ENCODE measurements at places on chromosomes 11 and 22.

- no peak for DNase-seq
Observed at GRCh38 chr11:33747979-33748378, 11.8 kb upstream of the CD59 start.

DNA sequence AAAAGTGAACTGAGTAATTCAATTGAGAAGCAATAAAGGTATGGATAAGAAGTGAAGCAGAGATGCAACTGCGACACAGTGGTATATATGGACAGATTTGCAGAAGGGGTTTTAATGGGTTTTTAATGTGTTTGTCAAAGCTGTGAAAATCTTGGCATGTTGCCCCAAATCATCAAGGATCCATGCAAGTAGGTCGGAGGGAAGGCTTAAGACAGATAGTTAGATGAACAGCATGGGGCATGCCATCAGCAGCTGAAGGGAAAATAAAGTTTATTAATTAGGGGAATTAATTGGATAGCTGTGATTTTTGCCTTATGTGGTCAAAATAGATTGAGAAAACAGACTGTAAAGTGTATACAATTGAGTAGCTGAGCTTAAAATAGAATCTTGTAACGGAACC lies 840.1 kb downstream of the JRKL start:
- no peak for DNase-seq

DNA sequence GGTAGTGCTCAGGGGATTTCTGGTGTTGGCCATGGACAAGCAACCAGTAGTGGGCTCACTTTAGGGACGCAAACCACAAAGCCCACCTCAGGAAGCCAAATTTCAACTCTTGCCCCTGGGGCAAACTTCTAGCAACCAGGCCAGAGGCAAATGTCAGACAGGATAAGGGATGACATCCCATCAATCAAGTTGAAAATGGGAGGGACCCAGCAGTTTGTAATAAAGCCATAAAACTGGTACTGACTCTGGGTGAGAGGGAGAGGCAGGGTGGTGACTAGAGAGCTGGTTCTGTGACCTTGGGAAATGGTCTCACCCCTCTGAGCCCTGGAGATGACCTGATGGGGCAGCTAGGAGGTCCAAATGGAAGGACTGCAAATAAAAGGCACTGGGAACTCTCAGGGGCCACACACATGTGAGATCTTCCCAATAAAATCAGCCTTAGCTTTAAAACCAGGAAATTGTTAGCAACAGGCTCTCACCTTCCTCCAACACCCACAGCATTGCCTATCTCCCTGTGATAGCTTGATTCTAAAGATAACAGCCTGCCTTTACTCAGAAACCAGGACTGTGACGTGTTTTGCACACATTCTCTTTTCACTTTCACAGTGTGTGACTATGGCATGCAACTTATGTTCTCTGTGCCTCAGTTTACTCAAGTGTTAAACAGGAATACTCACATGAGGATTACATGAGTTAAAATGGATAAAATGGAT lies 6.4 kb upstream of the TBC1D10A start:
- DNase-seq = no peak

DNA sequence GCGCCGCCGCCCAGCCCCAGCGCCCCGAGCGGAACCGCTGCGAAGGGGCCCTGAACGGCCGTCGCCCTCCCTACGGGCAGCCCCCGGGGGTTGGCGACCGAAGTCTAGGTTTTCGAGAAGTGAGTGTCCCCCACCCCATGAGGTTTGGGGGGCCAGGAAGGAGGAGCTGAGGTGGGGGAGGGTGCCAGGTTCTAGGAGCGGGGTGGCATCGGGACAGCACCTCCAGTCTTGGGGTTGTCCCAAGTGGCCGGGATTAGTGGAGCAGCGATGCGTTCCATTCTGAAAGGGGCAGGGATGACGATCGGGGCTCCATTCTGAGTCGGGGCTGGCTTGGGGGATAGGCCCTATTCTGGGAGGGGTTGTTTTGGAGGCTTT lies 408 bp downstream of the PPP2R5B start:
- no peak for DNase-seq

GRCh38 chr11:64165842-64166635 lies at the start of gene MACROD1:
Gene MACROD1 (minus strand): TSS chr11:64166113. CDS start chr11:64165994, 119 bp downstream.
- DNase-seq = no peak

GRCh38 chr11:120398132-120398531 lies 61.9 kb downstream of the ARHGEF12 start:
- DNase-seq = no peak

GRCh38 chr22:33779243-33779642 lies 141.0 kb downstream of the LARGE1 start:
- no peak for DNase-seq

DNA sequence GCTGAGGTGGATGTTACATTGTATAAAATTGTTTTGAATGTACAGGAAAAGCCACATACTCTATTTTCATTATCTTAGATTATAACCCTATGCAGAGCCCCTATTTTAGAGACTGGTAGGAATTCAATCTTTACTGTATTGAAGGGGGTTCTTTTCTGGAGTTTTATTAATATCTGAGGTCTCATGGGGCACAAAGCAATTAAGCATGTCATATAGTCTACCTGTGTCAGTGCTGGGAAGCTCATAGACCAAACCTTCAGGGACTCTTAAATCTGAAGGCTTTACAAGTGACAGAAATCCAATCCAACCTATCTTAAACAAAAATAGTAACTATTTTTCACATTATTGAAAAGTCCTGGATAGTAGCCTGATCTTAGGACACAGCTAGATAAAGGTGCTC lies 733.7 kb downstream of the NELL1 start:
- no peak for DNase-seq

GRCh38 chr22:27800250-27801201 lies 1.0 kb downstream of the MN1 start:
- DNase-seq = no peak

DNA sequence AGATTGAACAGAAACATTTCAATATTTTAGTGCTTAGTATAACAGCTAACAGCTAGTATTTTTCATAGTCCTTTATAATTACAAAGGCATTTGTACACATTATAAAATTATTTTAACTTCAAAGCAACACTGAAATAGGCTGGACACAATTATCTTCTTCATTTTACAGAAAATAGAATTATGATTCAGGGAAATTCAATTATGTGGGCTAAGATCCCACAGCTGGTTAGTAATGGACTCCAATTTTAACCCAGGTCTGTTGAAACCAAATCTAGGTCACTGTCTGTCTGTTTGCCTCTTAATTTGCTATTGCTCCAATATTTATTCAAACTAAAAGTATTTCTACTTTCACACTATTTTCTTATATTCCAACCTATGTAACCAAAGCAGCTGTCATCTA lies 154.1 kb upstream of the CTSC start:
- DNase-seq = no peak

DNA sequence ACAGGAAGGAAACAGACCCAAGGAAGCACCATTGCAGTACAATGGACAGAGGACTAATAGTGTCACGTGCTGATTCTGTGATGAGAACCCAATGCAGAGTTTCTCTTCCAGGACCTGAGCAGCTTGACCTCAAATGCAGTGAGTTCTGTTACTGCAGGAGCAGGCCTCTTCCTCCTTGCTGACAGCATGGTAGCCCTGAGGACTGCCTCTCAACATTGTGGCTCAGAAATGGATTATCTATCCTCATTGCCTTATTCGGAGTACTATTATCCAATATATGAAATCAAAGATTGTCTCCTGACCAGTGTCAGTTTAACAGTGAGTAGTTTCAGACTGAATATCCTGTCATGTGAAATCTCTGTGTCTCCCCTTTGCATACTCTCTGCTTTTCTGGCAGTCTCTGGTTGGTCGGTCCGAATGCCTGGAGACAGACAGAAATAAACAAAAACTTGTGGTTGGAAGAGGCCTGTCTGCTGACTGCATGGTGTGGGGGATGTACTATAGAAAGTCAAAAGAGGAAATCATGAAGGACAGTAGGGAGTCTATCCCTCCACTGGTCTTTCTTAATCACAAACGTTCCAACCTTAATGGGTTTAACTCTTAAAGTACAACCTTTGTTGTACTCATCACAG lies 6.9 kb upstream of the MS4A14 start:
- DNase-seq = no peak

DNA sequence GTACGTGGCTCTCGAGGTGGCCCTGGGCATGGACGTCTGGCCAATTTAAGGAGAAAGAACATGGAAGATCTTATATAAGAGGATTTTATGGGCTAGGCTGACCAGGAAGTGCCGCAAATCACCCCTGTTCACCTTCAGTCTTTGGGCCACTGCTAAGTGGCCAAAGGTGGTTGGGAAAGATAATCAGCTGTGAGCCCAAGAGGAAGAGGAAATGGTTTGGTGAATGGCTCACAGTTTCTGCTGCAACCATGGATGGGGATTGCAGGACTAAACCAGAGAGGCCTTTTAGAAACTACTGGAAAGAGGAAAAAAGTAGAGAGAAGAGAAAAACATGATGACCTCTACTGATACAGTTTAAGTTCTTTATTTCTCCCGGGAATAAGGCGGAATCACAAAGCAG lies 96.0 kb upstream of the ARHGAP20 start:
- no peak for DNase-seq

DNA sequence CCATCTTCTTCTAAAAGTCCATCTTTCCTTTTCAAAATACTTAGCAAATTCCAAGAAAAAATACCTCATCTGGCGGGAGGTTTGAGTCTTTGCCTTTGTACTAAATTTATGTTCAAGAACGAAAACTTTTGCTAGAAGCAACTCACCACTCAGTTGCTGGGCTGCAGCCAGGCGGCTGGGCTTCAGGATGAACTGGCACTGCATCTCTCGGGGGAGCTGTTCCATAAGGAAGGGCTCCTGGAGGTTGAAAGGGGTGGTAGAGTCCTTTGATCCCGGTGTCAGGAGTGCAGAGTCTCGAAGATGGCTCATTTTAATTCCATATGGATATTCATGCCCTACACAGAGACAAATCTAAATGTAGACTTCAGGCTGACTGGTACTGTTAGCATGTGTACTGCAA lies 105.8 kb downstream of the ARHGAP20 start:
- no peak for DNase-seq

DNA sequence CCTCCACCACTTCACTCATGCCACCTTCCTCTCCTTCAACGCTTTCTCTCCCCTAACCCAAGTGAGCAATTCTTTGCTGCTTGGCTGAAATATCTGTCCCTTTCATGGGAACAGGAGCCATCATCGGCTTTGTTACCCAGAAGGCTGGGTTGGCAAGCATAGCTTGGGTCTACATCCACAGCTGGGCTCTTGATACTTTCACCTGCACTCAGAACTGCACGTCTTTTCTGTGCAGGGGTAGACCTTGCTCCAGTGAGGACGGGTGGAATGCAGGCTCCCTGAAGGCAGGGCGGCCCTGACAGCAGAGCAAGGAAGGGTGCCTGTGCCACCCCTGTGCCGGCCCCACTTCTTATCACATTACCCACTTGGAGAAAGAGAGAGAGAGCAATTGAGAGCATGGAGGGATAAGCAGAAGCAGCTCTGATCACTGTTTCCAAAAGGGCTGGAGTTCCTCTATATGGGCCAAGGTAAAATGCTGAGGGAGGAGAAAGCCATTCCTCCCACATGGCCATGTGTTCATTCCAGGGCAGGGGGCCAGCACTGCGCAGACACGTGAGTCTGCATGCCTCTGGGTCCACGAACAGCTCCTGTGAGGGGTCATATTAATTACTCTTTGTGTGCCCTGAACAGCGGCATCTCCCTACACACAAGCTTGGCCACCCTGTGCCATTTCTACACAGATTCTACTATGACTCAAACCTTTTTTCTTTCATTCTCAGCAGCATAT lies 181.8 kb downstream of the BUD13 start:
- no peak for DNase-seq

GRCh38 chr11:116177521-116178210 lies 595.1 kb downstream of the BUD13 start:
- no peak for DNase-seq

GRCh38 chr11:1827931-1828330 lies 6.9 kb upstream of the SYT8 start:
- no peak for DNase-seq

GRCh38 chr11:71115770-71116692 lies 136.3 kb downstream of the SHANK2 start:
- DNase-seq = no peak

GRCh38 chr11:87397011-87397865 lies 359.5 kb downstream of the TMEM135 start:
- no peak for DNase-seq

- DNase-seq = no peak
Observed at GRCh38 chr22:50218996-50219727, 18.4 kb downstream of the SELENOO start.

- DNase-seq = no peak
Observed at GRCh38 chr11:69924308-69925161, 105.3 kb upstream of the FGF3 start.

DNA sequence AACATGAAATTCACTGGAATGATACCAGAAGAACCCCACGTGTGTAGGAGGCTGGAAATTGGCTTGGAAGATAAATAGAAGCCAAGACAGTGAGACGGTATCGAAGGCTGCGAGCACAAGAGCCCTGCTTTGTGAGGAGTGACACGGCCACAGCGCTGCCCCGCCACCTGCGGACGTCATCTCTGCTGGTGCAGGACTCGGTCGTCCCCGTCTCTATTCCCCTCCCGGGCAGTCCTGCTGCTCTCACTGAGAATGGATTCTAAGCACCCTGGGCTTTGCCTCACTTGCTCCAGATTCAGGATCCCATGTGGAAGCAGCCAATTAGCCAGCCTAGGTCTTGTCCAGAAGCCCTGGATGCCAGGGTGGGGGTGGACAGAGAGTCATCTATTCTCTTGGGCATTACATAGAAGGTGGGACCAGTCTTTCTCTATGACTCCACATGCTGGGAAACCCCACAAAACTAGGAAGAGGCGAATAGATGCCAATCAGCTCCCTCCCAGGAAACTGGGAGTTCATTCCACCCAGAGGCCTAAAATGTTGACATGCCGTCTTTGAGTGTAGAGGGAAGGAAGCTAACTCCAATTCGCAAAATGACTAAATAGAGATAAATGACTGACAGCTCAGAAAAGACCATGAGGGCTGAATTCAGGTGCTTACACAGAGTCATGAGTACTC lies 25.1 kb downstream of the APOL3 start:
- DNase-seq = no peak

GRCh38 chr11:6025056-6025455 lies 5.5 kb downstream of the OR56A1 start:
- no peak for DNase-seq

DNA sequence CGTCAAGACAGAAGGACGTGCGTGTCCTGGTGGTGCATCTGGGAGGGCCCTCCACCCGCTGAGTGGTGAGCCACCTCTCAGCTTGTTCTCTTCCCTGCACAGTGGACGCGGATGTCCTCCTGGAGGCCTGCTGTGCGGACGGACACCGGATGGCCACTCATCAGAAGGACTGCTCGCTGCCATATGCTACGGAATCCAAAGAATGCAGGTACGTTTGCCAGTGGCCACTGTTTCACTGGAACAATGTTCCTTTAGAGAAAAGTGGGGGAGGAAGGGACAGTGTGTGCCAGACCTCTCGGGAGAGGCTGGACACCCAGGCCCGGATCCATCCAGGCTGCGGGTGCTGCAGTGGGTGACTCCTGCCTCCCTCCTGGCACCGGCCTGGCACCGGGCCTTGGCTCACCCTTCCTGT lies 15.9 kb downstream of the FBLN1 start:
- no peak for DNase-seq

GRCh38 chr11:82536706-82537105 lies 197.0 kb downstream of the FAM181B start:
- no peak for DNase-seq

GRCh38 chr22:19943082-19944026 lies 1.7 kb upstream of the TXNRD2 start:
- no peak for DNase-seq
